ENCODE measurements at places on chromosomes 4 and X.

GRCh38 chr4:122731676-122732075 lies 828 bp upstream of the BBS12 start:
- no peak for DNase-seq

DNA sequence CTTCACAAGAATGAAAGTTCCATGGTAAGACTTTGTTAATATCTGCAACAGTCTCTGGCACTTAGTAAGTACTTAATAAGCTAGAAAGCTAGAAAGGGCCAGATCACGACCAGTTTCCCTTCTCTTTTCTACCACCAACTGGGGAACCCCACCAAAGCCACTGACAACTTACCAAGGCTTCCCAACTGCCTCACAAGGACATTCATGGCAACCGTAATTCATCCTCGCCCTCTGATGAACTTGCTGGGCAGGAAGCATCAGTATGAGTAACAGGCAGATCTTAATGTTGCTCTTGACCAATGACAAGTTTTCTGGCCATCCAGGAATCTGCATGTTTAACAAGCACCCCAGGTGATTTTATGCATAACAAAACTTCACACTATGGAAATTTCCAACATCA lies 23.2 kb upstream of the ZCCHC13 start:
- DNase-seq, result no peak

DNA sequence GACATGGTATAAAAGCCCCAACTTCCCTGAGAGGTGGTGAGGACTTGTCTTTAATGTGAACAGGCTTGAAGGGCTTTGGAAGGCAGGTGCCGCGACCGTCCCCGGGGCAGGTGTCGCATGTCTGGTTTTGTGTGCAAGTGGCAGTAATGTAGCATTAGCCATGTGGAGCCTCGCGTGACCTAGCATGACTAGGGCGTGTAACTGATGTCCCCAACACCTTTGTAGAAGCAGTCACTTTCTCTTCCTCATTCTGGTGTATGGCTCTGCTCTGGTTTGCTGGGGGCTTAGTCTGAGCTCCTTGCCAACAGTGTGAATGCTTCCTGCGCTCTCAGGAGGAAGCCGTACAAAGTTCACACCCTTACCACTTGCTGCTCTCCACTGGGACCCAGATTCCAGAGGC lies 145.7 kb downstream of the AMMECR1 start:
- peak; percentile 3 for DNase-seq

DNA sequence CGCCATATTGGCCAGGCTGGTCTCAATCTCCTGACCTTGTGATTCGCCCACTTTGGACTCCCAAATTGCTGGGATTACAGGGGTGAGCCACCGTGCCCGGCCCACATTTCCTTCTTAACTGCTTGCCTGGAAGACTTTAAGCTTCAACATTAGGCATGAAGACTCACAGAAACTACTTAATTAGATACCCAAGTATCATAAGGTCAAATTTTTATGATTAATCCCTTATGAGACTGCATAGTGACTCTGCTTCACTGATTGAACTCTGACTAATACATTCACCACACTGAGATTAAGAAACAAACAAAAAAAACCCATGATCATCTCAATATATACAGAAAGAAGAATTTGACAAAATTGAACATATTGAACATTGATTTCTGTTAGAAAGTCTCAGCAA lies 87.4 kb upstream of the KCTD8 start:
- no peak for DNase-seq

- DNase-seq, result peak; percentile 48
Measured at GRCh38 chrX:130024127-130024526, 41.7 kb downstream of the BCORL1 start.

GRCh38 chr4:98928505-98929340 lies at the start of gene EIF4E:
Gene EIF4E, minus strand, starts transcription at chr4:98929133. Its CDS starts 21 bp downstream, at chr4:98929112.
- peak; percentile 97 for DNase-seq

All from RPMI8226 (cell line).